Naive thymus-derived CD4-positive, alpha-beta T cell (primary cell): ENCODE measurements at places on chromosomes 1 and 21. TPM values are rescaled to one million over a fixed set of nuclear protein-coding genes. Genes with fewer than 3 reads are reported as not detected.

PLPP3 gene
- total RNA-seq = 0.30 TPM

DNA sequence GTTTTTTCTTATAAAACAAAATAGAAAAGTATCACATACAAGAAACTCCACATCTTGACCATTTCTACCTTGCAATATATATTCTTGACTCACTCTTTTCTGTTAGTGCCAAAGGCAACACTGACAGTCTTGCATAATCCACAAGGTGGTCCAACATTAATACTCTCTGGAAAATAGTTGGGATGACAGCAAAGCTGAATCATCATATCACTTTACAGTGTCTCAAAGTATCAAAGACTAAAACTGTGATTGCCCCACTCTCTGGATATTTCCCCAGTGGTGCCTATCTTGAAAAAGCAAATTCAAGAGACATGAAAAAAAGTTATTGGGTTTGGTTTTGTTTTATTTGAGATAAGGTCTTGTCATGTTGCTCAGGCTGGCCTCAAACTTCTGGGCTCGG lies 14.6 kb upstream of the TGFBR3 start:
- no peak for DNase-seq

DNA sequence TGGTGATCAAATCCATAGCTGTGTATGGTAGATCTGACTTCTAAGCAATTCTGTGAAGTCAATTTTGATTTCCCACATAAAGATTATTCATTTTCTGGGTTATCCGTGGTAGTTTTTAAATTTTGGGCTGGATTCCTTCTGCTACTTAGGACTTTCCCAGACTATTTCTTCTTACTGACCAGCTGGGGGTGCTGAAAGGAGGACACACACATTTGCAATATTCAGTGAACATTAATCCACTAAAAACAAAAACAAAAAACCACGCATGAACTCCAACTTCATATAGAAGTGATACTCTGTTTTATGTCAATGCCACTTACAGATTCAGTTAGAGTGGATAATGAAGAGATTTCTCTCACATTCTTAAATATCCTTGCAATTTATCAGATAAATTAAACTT lies 105.4 kb downstream of the KCTD3 start:
- no peak for DNase-seq

DNA sequence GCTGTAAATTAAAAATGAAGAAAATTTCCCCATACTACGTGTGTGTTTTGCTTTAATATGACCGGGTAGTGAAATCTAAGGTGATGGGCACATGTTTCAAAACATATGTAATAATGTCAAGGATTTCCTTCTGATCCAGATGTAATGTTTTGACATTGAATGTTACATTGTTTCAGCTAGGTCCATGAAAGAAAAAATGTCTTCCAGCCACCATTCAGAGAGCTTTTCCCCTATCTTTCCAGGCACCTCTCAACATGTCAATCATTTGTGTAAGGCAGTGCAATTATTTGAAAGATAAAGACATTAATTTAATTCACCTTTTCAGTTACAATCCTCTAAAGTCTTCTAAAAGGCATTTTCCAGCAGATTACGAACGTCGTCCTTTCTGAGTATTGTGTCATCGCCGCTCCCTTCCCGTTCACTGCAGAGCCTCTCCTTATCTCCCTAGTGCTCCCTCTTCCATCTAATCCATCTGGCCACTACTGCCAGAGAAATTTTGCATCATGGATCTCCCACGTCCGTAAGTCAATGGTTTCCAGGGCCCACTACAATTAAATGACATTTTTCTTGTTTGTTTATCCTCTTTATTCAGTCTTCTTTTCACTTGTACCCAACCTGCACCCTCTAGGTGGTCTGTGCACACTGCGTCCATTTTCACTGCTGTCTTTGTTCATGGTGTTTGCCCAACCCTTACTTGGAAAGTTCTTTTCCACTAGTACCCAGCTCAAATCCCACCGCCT lies 1.3 kb upstream of the VAMP3 start:
- DNase-seq = no peak
